Naive thymus-derived CD8-positive, alpha-beta T cell (primary cell): ENCODE measurements at places on chromosomes 2 and 18.
A peak's percentile ranks its signal among the peaks of the same experiment; 100 is the strongest.

DNA sequence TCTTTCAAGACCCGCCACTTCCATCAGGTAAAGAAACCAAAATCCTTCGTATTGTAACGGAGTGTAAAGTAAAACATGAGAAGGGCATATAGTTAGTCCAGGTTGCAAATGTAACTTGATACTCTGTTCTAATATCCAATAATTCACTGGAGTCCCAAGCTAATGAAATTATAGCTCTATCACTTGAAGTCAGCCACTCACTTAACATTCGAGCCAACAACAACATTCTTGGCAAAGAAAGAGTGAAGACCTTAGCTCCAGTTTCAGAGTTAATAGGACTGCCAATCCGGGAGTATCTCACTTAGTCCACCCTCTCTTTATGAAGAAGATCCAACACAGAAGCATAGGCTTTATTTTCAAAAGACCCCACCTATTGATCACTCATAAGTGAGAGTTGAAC lies 298.0 kb upstream of the SOX11 start:
- H3K36me3 ChIP-seq, result no peaks in the 10 kb centered on the region
- no peak for DNase-seq
- H3K4me1 ChIP-seq, result no peaks in the 10 kb centered on the region
- peaks cover 2% of the 10 kb centered on the region for H3K27me3 ChIP-seq

DNA sequence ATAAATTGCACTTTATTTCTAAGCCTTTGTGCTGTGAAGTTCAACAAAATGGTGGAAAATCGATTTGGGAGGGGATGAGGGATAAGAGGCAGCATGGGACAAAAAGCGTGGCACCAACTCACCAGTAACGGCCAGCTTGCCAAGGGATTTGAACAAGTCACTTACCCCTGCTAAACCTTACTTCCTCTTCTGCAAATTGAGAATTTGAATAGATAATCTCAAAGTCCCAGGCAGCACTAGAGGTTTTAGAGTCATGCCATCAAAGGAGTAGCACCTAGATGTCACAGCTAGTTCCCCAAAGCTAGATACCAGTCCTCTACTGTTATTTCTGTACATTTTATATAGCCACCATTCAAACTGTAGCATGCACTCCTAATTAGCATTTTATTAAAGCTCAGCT lies 83.7 kb upstream of the VRK2 start:
- no peak overlapping the region for H3K27ac ChIP-seq
- H3K36me3 ChIP-seq, result no peaks in the 10 kb centered on the region
- no peak overlapping the region for H3K4me3 ChIP-seq
- H3K4me1 ChIP-seq, result no peaks in the 10 kb centered on the region
- no peak for DNase-seq

DNA sequence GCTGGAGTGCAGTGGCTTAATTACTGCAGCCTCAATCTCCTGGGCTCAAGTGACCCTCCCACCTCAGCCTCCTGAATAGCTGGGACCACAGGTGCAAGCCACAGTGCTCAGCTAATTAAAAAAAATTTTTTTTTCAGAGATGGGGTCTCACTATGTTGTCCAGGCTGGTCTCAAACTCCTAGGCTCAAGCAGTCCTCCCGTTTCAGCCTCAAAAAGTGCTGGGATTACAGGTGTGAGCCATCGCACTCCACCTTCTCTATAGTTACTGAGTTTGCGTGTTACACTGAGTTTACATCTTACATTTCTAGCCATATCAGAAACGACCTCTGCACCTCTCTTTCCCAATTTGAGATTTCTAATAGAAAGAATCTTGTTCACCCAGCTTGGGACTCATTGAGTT lies 53.6 kb upstream of the EML4 start:
- H3K27ac ChIP-seq, result peak overlapping the region; percentile 33
- peaks cover 74% of the 10 kb centered on the region for H3K4me1 ChIP-seq
- no peak for DNase-seq
- H3K27me3 ChIP-seq, result no peaks in the 10 kb centered on the region
- no peaks in the 10 kb centered on the region for H3K36me3 ChIP-seq

DNA sequence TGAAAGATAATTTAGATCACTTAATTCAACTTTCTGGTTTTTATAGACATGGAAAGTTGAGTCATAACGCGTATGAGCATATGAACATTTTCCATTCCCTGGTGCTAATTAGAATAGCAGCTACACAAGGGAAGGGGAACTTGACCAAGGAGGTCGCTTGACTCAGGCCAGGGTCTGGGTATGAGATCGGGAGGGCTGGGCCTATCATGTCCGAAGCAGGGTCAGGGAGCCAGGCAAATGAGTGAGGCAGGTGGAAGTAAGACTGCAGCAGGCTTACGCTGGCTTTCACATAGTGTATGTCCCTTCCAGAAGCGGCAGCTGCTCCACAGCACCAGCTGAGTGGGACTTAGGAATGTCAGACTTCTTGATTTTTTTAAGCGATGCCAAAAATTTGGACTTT lies 14.7 kb downstream of the RALB start:
- peaks cover 59% of the 10 kb centered on the region for H3K4me1 ChIP-seq
- peaks cover 5% of the 10 kb centered on the region for H3K36me3 ChIP-seq
- no peak overlapping the region for H3K27ac ChIP-seq
- H3K27me3 ChIP-seq, result no peaks in the 10 kb centered on the region

GRCh38 chr18:79394534-79395307 lies 1.0 kb upstream of the NFATC1 start:
- peak overlapping the region; percentile 66 for H3K4me3 ChIP-seq
- peak; percentile 46 for DNase-seq
